Activated T-cell treated with anti-CD3 and anti-CD28 coated beads, Interleukin-2, amount 50 U/mL, for 72 hours (primary cell): ENCODE measurements at places on chromosomes 11 and 22. TPM values are rescaled to one million over a fixed set of nuclear protein-coding genes. Genes with fewer than 3 reads are reported as not detected.

Gene RTN4R
- total RNA-seq: 1.4 TPM

Gene NCF4
- 8.5 TPM for total RNA-seq

Gene ISX
- not detected for total RNA-seq

Gene PHOX2A
- not detected for total RNA-seq

Gene KCNJ11
- total RNA-seq: not detected

DNA sequence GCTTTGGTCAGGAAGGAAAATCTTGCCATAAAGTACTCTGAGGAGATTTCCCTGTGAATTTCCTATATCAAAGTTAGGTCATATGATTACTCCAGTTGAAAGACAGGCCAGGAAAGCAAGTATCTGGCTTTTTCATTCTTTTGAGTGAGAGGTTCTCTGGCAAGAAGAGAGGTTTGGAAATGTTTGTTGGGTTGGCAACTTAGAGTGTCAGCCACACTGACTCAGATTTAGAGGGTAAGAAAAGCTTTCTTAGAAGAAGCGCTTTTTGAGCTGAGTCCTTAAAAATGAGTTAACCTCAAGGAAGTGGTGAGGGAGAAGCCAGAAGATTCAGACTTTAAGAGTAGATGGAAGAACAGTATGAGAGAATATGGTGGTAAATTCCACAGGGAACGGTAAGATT lies 86.1 kb upstream of the BDNF start:
- H3K4me1 ChIP-seq: no peaks in the 10 kb centered on the region
- H3K27ac ChIP-seq: no peak overlapping the region
- no peaks in the 10 kb centered on the region for H3K27me3 ChIP-seq
- no peak overlapping the region for H3K4me3 ChIP-seq
- DNase-seq: no peak

DNA sequence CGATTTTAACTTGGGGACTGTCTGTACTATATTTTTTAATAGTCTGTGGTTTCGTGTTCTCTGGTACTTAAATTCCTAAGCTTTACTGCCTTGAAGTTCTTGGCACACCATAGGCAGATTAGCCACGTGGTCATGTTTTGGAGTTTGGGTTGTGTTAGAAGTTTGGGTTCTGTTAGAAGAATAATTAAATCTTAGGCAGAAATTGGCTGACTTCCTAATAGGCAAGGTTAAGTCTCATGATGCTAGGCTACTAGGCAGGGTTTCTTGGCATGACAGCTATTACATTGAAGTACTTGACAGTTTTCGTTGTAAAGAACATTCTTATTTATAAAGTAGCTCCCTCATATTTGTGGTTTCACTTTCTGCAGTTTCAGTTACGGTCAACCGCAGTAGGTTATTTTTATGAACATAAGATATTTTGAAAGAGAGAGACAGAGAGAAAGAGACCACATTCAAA lies 30.0 kb upstream of the MMP7 start:
- DNase-seq: no peak
- peaks cover 37% of the 10 kb centered on the region for H3K4me1 ChIP-seq
- H3K4me3 ChIP-seq: peak overlapping the region; percentile 75
- H3K36me3 ChIP-seq: no peaks in the 10 kb centered on the region
- no peaks in the 10 kb centered on the region for H3K27me3 ChIP-seq

DNA sequence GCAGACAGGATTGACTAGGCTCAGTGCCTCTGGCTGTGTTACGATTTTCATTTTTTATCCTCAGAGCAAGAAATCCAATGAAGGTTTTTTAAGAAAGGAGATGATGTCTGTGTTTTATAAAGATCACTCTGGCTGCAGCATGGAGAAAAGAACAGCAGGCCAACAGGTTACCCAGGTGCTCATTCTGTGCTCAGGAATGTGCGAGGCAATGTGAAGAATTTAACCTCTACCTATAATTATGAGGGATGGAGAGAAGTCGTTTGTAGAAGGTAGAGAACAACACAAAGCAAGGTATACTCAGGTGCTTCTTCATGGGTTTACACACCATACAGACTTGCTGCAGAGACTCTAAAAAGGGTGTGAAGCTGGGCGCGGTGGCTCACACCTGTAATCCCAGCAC lies 10.0 kb upstream of the RTCB start:
- no peak for DNase-seq
- H3K27ac ChIP-seq: no peak overlapping the region

DNA sequence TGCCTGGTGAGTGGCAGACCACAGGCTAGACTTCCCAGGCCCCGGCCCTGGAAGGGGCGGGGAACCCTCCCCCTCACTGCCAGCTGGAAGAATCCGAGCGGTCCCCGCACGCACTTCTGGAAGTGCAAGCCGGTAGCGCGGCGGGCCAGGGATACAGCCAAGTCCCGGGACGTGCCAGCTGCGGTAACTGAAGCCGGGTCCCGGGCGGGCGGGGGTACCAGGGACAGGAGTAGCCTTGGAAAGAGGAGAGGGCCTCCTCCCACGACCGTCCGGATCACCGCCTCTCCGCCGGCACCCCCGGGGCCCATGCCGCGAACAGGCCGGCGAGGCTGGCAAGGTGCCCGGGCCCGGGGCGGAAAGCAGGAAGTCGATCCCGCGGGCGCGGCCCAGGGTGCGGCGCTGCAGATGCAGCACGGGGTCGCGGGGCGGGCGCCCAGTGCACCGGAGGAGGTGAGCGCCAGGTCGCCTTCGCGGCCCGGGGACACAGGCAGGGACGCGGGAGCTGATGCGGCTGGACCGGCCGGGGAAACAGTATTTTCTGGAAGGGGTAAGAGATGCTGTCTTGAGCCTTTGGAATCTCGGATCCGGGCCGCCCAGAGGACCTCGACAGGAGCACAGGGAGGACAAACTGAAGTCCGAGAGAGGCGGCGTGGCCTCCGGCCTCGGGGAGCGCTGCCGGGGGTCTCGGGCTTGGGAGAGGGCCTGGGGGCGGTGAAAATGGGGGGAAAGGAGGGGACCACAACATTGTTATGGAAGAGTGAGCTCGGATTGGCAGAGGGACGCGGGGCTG lies 783 bp upstream of the SLC35C1 start:
- H3K27ac ChIP-seq: peak overlapping the region; percentile 89
- H3K4me3 ChIP-seq: peak overlapping the region; percentile 90
- peaks cover 29% of the 10 kb centered on the region for H3K4me1 ChIP-seq
- peaks cover 1% of the 10 kb centered on the region for H3K36me3 ChIP-seq
- H3K27me3 ChIP-seq: no peaks in the 10 kb centered on the region

GRCh38 chr11:119120639-119121007 lies 757 bp upstream of the HINFP start:
- H3K27me3 ChIP-seq: no peaks in the 10 kb centered on the region
- H3K4me1 ChIP-seq: peaks cover 44% of the 10 kb centered on the region
- DNase-seq: no peak
- H3K27ac ChIP-seq: peak overlapping the region; percentile 82
- peaks cover 6% of the 10 kb centered on the region for H3K36me3 ChIP-seq
- H3K4me3 ChIP-seq: peak overlapping the region; percentile 94

GRCh38 chr11:33709466-33709865 lies 8.8 kb upstream of the C11orf91 start:
- no peaks in the 10 kb centered on the region for H3K36me3 ChIP-seq
- DNase-seq: no peak
- no peak overlapping the region for H3K4me3 ChIP-seq
- H3K27ac ChIP-seq: no peak overlapping the region

DNA sequence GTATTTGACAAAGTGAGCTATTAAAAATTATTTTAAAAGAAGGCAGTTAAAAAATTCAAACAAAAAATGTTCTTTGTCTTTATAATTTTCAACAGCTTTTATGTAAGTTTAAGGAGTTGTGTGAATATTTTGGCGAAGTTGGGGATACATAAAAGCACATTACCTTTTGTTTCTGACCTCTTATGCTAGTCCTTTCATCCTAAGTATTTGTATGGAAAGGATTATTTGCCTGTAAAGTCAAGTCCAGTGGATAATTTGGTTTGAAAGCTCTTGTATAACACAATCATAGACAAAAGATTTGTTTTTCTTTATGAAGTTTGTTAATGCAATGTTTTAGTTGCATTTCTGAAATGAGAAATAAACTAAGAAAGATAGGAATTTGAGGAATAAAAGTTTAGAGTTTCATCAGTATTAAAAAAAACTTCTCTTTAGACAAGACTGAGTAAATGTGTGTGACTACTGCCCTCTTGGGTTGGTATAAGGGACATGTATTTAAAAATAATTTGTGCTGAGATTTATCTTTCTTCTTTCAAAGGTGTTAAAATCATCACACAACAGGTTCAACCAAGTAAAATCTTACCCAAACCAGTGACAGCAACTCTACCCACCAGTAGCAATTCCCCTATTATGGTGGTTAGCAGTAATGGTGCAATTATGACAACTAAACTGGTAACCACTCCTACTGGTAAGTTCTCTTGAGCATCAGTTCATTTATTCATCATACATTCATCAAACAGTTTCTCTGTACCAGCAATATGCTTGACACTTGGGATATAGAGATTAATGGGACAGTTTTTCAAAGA lies 68.2 kb downstream of the EMSY start:
- no peaks in the 10 kb centered on the region for H3K27me3 ChIP-seq
- no peaks in the 10 kb centered on the region for H3K36me3 ChIP-seq
- no peak overlapping the region for H3K27ac ChIP-seq
- no peak overlapping the region for H3K4me3 ChIP-seq
- H3K4me1 ChIP-seq: no peaks in the 10 kb centered on the region
- DNase-seq: no peak

GRCh38 chr11:4211991-4212390 lies 117.4 kb downstream of the RRM1 start:
- no peak for DNase-seq
- no peaks in the 10 kb centered on the region for H3K4me1 ChIP-seq
- H3K27me3 ChIP-seq: peaks cover 16% of the 10 kb centered on the region
- peak overlapping the region; percentile 34 for H3K4me3 ChIP-seq
- H3K36me3 ChIP-seq: no peaks in the 10 kb centered on the region
- H3K27ac ChIP-seq: no peak overlapping the region

DNA sequence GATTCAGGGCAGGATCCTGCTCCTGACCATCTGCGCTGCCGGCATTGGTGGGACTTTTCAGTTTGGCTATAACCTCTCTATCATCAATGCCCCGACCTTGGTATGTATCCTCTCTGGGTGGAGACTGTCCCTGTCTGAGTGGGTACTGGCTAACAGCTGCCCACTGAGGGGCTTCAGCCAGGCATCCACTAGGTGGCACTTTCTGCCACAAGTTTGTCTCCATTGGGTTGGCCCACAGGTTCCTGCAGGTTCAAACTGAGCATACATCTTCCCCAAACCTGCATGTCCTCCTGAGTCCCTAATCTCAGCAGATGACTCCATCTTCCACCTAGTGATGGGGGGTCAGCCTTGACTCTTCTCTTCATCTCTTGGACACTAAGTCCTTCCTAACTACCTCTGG lies 4.4 kb downstream of the SLC2A11 start:
- H3K27me3 ChIP-seq: no peaks in the 10 kb centered on the region
- H3K27ac ChIP-seq: no peak overlapping the region
- H3K36me3 ChIP-seq: no peaks in the 10 kb centered on the region
